ENCODE measurements at places on chromosomes 11 and 22.

DNA sequence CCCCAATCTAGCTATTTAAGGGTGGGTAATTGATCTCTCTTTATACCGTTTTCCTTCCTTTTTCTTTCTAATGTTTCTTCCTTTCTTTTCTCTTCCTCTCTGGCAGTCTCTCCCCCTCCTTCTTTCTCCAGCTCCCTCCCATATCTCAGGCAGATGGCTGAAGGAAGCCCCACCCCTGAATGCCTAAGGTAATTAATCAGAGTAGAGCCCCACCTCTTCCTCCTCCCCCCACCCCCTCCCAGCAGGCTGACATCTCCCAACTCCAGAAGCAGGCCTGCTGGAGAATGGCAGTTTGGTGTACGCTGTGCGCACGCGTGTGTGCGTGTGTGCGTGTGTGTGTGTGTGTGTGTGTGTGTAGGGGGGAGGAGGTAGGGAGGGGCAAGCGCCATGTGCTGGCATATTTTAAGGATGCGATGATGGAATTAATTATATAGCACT is 122.6 kb downstream of the APOL5 start:
- DNase-seq = no peak

GRCh38 chr22:29310863-29311339 is 4.5 kb downstream of the GAS2L1 start:
- no peak for DNase-seq

GRCh38 chr11:45412051-45412471 is 125.9 kb upstream of the SYT13 start:
- DNase-seq = no peak

DNA sequence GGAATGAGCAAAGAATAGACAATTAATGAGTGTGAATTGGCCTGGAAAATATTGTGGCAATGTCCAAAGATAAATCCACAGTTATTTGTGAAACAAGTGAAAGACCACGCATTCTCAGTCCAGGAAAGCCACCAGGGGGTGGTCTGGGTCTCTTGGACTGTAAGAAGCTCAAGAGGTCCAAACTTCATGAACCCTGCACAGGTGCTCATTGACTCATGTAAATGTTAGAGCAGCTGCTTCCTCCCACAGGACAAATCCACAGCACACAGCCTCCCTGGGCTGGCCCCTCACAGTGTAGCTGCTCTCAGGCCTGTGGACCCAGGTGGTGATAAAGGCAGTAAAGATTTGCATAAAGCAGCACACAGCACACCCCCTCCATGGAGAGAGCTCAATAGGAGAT is 114.0 kb downstream of the ZNF280B start:
- DNase-seq = no peak

- DNase-seq = no peak
These were observed 503.2 kb upstream of the B3GAT1 start for GRCh38 chr11:134915212-134915611.

- DNase-seq = no peak
These were observed 10.3 kb downstream of the YAP1 start for GRCh38 chr11:102120437-102120973.

Data from stimulated activated CD8-positive, alpha-beta memory T cell treated with anti-CD3 and anti-CD28 coated beads, Interleukin-7, amount 100 ng/mL, for 1 hour (primary cell).